ENCODE measurements at places on chromosomes 7 and 10.

DNA sequence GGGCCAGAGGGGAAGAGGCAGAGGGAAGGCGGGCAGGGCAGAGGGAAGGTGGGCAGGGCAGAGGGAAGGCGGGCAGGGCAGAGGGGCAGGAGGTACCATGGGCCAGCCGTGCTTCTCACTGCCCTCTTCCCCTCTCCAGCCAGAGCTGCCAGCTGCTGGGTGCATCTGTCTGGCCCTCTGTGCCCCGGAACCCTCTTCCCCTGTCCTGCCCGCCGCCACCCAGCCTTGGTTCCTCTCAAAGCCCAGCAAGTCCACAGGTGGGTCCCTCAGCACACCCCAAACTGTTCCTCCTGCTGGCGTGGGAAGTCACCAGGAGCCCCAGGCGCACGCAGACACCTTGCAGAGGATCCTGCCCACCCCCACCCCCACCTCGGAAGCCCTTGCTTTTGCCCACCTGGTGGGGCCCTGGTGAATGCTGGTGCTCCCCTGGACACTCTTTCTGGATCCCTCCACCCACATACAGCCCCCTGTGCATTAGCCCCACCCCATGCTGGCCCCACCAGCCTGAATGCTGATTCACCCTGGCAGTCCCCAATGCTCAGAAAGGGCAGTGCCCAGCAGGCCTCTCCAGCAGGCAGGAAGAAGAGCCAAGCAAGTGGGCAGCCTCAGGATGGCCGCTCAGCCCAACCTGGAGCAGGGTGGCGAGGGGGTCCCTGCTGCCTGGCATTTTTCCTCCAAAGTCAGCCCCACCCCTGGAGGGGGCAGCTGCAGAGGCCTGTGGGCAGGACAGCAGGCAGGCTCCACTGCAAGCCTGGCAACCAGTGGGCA lies 1.9 kb upstream of the PWWP2B start:
- no peak for DNase-seq

DNA sequence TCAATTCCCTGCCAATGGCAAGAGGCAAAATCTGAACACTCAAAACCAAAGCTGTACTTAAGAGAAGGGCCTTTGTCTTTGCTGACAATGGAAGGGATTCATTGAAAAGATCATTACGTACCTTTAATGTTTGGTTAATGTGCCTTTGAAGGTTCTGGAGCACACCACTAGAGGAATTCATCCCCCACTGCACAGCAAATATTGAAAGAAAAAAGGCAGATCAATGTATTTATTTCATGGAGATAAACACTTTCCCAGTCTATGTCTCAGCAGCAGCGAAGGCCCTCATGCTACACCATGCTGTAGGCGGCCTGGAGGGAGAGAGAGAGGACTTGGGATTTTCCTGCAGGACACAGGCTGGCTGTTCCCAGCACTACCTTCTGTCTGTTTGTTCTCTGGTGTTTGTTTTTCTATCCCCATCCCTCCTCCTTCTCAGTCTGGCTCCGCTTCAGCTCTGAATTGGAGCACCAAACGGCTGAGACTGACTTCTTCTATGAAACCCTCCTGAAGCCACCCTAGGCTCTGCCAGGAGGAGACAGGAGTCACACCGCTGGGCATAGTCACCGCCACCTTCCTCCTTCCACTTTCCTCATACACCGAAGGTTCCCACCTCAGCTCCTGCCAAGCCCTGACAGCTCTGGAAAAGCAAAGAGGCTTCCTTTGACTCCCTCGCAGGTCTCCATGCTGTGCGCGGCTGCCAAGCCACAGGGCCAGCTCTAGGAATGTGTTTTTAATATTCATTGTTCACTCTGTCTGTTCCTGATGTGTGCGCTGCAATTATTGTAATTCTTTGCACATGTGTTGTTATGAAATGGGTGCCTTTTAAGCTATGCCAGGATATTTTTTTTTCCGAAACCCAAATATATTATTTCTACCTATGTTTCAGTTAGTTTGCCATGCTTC lies 301.5 kb downstream of the FZD1 start:
- DNase-seq: no peak

DNA sequence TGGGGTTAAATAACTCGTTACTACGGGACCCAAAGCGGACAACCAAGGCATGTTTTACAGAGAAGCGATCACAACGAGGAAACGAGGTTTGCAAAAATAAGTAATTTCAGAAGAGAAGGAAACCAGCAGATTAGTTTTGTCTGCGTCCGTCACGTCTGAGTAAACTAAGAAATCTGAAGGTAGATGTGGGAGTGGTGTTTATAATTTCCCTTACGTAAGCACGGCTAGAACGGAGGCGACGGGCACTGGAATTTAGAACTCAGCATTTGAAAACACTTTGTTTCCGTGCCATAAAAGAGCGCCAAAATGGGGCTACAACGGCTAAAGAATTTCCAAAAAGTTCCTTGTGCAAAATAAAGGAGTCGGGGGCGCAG lies 718 bp upstream of the UMAD1 start:
- no peak for DNase-seq

GRCh38 chr10:123831259-123831658 lies 60.3 kb downstream of the CPXM2 start:
- DNase-seq: no peak

- no peak for DNase-seq
Observed at GRCh38 chr7:20408467-20408826, 77.7 kb downstream of the ITGB8 start.

DNA sequence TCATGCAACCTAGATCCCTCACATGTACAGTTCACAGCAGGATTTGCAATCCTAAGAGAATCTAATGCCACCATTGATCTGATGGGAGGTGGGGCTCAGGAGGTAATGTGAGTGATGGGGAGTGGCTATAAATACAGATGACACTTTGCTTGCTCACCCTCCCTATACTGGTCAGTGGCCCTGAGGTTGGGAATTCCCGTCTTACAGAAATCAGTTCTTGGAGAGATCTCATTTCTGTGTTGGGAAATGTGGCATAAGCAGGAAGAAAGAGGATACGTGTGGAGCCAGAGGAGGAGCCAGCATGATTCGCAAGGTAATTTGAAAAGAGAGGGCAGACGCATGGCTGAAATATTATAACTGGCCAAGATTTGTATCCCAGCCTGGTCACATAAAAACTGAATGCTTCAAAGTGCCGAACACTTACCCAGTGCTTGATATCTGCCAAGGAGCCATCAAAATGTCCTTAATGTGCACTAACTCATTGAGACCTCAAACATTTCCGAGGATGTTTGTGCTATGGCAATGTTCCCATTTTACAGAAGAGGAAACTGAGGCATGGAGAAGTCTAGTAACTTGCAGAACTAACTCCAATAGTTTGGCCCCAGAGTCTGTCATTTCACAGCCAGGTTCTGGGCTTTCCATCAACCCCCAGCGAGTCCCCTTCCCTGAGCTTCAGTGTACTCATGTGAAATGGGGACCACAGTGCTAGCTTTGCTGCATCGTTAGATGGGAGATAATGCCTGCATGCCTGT lies 5.5 kb upstream of the IKZF1 start:
- no peak for DNase-seq

DNA sequence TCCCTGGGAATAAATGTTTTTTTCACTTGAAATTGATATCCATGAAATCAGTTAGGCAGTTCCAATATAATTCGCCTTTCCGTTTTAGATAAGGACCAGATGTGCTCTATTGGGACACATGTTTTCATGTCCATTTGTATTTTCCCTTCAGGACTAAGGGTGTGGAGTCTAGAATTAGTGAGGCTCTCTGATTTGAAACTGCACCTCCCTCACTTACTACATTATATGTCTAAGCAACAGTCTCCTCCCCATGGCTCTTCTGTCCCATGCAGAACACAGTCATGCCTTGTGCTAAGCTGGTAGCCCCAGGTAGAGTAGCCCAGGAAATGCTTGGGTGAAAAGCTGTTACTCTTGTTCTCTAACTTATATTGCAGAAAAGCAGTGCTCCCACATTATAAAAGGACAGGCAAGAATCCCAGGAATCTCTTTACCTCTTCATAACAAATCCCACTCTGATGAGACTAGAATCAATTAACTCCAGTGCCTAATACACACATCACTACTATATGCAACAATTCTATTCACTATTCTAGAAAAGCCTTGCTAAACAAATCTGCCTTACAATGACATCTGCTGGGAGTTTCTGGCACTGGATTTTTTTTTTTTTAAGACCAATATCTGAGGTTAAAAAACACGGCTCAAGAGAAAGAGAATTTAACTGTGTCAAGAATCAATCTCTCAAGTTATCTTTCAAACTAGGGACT lies 293.9 kb downstream of the SNX13 start:
- no peak for DNase-seq

- no peak for DNase-seq
Observed at GRCh38 chr7:24979470-24979862, 512 bp downstream of the OSBPL3 start.

DNA sequence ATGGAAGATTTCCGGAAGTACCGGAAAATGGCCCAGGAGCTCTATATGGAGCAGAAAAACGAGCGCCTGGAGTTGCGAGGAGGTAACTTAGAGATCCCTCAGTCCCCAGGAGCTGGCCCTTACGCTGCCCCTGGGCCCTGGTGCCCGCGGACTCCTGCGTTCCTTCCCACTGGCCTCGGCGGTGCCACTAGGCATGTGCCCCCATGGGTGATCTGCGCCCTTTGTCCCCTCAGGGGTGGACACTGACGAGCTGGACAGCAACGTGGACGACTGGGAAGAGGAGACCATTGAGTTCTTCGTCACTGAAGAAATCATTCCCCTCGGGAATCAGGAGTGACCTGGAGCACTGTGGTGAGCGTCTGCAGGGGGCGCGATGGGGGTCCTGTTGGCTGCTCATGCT lies 24.2 kb upstream of the CHST12 start:
- DNase-seq: no peak

DNA sequence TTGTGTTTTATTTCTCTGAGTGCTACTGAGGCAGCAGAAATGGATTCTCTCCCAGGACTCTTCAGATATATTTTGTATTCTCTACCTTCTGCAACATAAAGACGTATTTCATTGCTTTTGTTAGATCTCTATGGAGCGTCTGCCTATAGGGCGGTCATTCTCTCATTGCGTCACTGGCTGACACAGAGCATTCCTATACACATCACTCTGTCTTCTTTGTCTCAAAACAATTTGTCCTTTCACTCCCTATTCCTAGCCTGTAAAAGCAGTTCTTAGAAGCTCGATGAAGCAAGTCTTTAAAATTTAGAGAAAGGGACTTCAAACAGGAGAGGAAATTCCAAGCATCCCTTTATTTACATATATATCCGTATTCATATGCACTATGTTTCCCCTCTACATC lies 120.6 kb downstream of the CPED1 start:
- no peak for DNase-seq

DNA sequence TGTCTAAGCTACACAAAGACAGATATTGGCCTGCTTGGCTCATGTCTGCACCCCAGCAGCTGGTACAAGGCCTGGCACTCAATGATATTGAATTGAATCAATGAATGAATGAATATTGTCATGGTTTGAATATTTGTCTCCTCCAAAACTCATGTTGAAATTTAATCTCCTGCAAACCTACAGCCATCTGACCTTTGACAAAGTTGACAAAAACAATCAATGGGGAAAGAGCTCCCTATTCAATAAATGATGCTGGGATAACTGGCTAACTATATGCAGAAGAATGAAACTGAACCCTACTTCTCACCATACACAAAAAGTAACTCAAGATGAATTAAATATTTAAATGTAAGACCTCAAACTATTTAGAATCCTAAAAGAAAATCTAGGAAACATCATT lies 144.7 kb downstream of the CYP26A1 start:
- DNase-seq: no peak

GRCh38 chr10:63699785-63700613 lies 178.8 kb downstream of the REEP3 start:
- DNase-seq: no peak
